ENCODE measurements at places on chromosomes 2 and 18.

DNA sequence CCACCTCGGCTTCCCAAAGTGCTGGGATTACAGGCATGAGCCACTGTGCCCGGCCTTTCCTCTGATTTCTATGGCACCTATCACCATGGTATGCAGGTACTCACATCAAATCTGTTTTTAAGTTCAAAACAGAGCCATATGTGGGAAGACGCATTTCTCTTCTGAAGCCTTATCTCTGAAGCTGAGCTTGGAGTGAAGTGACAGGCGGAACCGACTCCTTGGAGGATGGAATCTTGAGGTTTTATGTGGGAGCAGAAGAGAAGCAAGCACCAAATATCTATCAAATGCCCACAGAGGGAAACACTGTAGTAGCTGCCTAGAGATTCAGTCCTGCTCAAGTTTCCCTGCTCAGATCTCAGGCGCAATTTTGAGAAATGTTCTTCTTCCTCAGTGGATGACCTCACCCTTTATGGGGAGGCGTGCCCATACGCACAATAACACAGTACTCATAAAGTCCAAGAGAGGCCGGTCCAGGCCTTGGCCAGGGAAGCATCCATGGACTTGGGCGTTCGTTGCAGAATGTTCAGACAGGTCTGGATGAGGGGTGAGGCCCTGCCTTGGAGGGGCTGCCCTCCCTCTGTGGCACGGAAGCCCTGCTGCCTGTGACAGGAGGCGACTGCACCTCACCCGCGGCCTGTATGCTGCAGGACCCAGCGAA lies 67.9 kb downstream of the HNRNPLL start:
- DNase-seq: no peak

GRCh38 chr2:385785-386184 lies 97.9 kb upstream of the ALKAL2 start:
- no peak for DNase-seq

DNA sequence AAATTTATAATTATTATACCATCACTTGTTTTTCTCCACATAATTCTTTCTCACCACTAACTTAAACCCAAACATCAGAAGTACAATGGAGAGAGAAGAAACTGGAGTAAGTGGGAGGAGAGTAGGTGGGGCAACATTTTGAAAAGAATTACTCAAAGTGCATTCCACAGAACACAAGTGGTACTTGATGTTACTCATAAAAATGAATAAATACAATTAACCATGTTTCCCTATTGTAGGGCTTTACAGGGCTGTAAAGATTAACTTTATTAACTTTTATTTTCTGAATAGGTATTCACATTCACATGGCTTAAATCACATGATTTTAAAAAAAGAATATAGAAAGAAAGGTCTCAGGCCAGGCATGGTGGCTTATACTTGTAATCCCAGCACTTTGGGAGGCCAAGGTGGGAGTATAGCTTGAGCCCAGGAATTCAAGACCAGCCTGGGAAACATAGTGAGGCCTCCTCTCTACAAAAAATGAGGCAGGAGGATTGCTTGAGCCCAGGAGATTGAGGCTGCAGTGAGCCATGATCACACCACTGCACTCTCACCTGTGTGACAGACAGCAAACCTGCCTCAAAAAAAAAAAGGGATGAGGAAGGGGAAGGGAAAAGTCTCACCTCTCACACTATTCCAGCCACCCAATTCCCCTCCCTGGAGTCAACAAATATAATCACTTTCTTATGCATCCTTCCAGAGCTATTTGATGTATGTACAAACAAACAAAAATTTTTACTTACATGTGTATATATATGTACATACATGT lies 47.1 kb downstream of the KCNG3 start:
- no peak for DNase-seq

- DNase-seq: no peak
Measured at GRCh38 chr18:49677762-49678413, 116.0 kb downstream of the LIPG start.

GRCh38 chr2:26432859-26433258 lies 31.1 kb downstream of the DRC1 start:
- no peak for DNase-seq

DNA sequence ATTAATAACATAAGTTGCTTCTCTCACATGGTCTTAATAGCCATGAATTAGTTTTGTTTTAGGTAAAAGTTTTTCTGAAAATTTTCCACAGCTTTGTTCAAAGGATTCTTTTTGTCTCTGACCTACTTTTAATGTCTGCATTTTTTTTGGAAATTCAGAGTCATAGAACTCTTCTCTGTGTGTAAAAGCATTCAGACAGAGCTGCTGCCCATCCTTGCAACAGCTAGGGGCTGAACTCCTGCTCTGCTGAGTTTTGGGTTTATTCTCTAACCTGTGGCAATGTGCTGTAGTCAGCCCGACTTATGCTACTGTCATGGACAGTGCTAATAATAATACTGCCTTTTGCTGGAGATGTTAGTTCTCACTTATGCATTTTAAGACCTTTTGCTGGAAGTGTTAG lies 44.1 kb downstream of the RALBP1 start:
- DNase-seq: no peak

GRCh38 chr2:218270721-218271486 lies 585 bp downstream of the PNKD start:
- no peak for DNase-seq

- no peak for DNase-seq
Measured at GRCh38 chr2:106868275-106868674, 17.7 kb downstream of the ST6GAL2 start.

DNA sequence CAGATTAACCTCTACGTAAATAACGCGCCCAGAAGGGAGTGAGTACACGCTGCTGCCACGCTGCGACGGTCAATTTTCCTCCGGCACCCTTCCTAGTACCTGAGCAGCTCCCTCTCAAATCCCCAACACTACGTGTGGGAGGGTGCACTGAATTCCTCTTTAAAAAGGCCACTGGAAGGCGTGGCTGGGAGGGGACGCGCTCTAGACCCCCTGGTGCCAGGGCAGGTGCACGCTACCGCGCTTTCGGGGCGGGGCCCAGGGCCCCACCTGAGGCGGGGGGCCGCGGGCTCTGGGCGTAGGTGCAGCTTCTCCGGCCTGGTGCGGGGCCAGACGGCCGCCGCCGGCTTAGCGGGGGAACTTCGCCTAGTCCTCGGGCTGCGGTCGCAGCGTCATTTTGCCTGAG lies 668 bp upstream of the ANKRD12 start:
- DNase-seq: no peak

- DNase-seq: no peak
Measured at GRCh38 chr2:235640926-235641723, 147.3 kb downstream of the AGAP1 start.

GRCh38 chr2:163737190-163737439 lies 1.3 kb upstream of the FIGN start:
- no peak for DNase-seq

DNA sequence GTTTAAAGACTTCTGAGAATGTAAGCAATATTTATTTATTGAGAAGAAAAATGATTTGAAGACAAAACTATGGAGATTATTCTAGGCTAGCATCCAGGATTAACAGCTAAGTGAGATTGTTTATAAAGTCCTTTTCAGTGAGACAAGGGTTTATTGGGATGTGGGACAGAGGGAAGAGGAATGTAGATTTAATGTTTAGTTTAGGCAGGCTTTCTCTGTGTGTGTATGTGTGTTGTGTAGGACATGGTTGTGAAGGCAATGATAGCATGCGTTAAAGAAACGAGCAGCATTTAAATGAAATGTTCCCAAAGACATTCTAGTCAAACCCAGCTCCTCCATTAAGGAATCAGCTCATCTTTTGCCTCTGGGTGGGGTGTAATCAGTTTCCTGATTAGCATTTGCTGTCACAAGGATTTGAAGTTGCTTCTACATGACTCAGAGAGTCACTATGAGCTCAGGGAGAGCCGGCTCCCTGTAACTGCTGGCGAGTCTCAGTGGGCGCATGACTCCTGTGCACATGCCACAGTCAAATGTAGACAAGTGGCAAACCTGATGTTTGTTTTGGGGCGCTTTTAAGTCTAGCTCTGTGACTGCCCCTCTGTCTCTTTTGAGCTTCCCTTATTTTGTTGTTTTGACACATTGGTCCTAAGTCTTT lies 442.2 kb upstream of the CELF4 start:
- no peak for DNase-seq

DNA sequence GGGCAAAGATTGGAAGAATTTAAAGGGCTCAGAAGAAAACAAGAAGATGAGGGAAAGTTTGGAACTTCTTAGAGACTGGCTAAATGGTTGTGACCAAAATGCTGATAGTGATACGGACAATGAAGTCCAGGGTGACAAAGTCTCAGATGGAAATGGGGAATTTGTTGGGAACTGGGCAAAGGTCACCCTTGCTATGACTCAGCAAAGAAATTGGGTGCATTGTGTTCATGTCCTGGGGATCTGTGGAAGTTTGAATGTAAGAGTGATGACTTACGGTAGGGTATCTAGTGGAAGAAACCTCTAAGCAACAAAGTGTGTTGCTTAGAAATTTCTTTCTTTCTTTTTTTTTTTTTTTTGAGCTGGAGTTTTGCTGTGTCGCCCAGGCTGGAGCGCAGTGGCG lies 6.0 kb upstream of the IL1A start:
- no peak for DNase-seq

- no peak for DNase-seq
Measured at GRCh38 chr2:215461836-215462532, 26.1 kb upstream of the FN1 start.

- DNase-seq: no peak
Measured at GRCh38 chr2:228644199-228644598, 462.7 kb upstream of the SPHKAP start.

- DNase-seq: peak; percentile 81
Measured at GRCh38 chr2:33810046-33810835, 211.1 kb upstream of the FAM98A start.

DNA sequence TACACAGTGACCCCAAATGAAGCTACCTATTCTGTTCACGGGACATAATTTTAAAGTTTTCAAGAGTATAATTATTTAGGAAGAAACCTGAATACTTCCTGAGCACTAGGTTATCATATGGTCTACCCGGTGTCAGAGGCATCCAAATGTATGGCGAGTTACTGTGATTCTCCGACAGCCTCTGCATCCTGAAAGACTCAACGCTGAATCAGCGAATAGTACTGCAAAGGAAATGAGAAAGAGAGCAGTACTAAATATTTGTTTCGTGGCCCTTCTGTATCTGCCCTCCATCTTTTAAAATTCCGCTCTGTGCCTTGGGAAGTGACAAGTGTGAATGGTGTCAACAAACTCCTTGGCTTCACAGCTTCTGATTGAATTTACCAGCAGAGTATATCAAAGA lies 358.0 kb upstream of the ZEB2 start:
- no peak for DNase-seq

- DNase-seq: no peak
Measured at GRCh38 chr2:241310917-241311566, 4.4 kb downstream of the HDLBP start.

DNA sequence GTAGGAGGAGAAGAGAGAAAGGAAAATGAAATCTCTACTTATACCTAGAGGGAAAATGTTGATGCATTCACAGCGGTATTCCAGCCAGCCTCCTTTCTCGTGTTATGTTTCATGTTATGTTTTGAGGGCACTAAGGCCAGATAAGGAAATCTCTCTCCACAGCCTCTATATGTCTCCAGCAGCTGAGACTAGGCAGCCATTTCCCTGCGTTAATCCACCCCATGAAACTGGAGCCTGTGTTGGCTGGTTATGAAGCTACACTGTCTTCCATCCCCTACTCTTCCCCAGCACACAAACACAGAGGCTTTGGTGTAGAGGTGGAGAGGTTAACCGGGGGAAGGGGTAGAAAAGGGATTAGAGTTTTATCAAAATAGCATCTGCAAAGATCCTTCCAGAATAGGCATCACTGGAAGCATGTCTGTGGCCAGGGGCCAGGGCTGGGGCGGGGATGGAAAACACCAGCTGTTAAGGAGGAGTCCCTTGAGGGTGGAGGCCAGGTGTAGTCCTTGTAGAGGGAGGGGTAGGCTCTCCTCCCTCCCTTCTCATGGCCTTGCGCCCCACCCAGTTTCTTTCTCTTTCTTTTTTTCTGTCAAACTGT lies 100.9 kb upstream of the TNP1 start:
- DNase-seq: no peak

DNA sequence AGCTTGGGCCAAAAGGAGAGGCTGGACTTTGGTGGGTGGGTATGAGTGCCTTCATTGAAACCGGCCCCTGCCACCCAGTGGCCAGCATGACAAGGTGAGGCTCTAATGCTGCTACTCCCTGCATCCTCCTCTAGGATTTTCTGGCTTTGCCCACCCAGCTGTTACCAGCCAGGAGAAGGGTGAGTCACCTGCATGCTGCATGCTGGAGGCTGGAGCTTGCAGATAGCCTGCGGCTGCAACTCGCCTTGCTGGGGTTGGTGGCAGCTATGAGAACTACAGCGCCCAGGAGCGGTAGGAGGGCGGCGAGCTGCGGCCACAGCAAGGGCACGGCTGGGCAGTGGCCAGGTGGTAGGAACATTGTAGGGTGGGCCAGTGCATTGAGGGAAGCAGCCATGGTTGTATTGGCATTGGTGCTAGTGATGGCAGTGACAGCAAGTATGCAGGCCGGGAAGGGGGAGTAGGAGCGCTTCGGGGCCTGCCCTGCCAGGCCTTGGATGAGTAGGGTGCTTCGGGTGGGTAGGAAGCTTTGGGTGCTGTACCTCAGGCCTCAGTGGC lies 75.4 kb upstream of the SLC35G4 start:
- no peak for DNase-seq

- no peak for DNase-seq
Measured at GRCh38 chr18:857986-858385, 45.9 kb upstream of the YES1 start.

DNA sequence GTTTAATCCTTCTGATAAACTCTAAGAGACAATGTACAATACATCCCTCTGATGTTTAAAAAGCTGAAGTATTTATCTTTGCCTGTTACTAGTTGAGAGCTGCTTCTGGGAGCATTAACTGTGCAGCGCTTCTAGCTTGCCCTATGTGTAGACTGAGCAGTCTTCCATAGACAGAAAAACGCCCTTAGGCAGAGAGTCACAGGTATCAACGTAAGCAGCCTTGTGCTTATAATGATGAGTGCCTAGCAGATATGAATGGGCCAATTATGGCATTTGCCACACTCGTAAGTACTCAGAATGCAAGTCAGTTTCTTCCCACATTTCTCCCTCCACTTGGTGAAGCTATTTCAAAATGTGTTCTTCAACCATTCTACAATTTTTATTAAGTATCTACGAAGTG lies 731.1 kb upstream of the SLC8A1 start:
- no peak for DNase-seq

- no peak for DNase-seq
Measured at GRCh38 chr2:165573534-165574461, 104.3 kb downstream of the CSRNP3 start.

GRCh38 chr2:74725287-74725686 lies 71.2 kb downstream of the SEMA4F start:
- no peak for DNase-seq

GRCh38 chr2:1674276-1674675 lies 70.0 kb downstream of the PXDN start:
- no peak for DNase-seq
